ENCODE measurements at places on chromosomes 1 and 21.

DNA sequence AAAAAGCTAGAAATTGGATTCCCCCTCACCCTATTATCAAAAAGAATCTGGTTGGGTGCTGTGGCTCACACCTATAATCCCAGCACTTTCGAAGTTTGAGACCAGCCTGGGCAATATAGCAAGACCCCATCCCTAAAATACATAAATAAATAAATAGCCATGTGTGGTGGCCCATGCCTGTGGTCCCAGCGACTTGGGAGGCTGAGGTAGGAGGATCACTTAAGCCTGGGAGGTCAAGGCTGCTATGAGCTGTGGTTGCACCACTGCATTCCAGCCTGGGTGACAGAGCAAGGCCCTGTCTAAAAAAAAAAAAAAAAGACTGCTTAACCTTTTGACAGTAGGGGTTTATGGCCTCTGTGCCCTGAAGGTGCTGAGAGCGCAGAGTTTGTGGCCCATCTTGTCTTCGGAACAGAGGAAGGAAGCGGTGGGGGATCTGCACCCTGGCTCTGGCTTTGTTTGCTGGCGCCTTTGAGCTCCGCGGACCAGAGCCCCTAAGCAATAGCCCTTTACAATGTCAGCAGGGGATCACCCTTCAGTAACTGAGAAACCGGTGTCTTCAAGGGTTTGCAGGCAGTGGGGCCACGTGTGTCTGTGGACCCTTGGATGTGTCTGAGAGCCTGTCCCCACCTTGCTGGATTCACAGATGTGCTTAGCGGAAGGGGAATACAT is 22.1 kb downstream of the SLC2A7 start:
- no peak for DNase-seq

DNA sequence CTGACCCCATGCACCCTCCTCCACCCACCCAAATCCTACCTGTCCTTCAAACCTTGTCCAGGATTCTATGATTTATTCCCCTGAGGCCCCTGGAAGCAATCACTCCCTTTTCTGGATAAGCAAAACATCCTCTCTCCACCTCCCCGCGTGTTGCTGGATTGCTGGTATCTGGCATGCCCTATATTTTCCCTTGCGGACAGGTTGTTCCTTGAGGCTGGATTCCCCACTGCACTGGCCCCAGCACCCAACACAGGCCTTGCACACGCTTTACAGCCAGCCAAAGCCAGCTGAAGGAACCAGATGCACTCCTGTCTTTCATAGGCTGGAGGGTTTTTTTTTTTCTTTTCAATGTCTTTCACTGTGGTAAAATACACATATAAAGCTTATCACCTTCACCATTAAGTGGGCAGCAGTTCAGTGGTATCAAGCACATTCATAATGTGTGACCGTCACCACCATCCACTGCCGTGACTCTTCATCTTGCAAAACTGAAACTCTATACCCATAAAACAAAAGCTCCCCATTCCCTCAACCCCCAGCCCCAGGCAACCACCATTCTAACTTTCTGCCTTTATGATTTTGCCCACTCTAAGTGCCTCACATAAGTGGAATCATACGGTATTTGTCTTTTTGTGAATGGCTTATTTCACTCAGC is 50.9 kb downstream of the TOR1AIP2 start:
- no peak for DNase-seq

- DNase-seq: no peak
Observed at GRCh38 chr21:27114111-27114510, 147.2 kb upstream of the ADAMTS5 start.

DNA sequence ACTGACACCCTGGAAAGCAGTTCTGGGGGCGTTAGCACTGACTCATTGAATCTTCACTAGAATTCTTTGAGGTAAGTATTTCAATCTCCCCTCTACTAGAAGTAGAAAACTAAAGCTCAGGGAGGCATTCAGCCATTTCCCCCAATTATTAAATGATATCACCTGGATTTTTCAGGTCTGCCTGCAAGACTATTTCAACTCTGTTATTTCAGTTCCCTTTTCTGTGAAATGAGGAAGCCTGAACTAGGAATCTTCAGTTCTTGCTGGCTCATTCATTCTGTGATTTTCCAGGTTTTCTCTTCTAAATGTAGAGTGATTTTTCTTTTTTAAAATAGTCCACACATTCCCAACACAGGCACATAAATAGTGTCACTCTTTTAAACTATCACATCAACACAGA is 337.0 kb upstream of the NR5A2 start:
- no peak for DNase-seq

- no peak for DNase-seq
Observed at GRCh38 chr1:92482665-92483609, 3.8 kb downstream of the GFI1 start.

DNA sequence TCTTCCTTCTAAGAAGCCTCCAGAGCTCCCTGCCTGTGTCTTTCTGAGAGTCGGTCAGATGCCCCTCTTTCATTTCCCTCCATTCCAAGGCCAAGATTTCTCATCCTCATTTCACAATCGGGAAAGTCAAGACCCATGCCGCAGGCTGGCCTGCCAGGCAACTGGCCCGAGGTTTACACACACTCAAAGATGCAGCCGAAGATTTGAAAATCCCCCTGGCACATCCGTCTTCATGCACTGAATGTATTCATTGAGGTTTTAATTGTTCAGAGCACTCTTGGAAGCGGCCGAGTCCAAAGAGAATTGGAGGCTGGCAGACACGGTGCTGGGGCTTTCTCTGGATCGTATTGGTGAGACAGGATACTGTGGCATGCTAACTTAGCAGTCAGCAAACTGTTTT is 29.1 kb upstream of the SRP9 start:
- no peak for DNase-seq

DNA sequence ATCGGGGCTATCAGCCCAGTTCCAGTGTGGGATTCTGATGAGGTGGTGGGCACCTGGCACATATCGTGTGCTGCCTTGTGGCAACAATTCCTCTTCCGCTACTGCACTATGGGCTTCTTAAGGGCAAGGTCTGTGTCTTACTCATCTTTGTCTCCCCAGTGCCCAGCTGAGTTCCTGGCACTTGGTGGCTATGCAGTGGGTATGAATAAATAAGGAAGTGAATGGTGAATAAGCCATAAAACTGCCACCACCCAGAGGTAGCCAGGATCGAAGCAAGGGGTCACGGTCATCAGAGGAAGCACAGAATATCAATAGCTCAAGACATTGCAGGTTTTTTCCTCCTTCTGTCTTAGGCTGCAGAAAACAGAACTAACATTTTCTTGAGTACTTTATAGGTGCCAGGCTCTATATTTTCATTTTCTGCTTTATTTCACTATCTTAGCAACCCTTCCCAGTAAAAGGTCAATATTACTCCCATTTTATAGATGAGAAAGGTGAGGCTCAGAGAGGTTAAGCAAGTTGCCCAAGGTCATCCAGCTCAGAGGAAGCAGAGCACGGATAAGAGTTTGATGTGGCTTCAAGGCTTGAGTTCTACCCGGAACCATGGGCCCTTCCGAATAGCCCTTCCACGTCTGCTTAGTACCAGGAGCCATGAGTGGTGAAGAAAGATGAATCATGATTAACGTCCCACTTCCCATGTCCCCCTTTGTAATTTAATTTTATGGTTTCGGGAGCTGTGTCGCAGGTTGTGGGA is 10.2 kb downstream of the C1orf94 start:
- no peak for DNase-seq

GRCh38 chr1:156217871-156218270 is 5.1 kb downstream of the PMF1 start:
- no peak for DNase-seq

DNA sequence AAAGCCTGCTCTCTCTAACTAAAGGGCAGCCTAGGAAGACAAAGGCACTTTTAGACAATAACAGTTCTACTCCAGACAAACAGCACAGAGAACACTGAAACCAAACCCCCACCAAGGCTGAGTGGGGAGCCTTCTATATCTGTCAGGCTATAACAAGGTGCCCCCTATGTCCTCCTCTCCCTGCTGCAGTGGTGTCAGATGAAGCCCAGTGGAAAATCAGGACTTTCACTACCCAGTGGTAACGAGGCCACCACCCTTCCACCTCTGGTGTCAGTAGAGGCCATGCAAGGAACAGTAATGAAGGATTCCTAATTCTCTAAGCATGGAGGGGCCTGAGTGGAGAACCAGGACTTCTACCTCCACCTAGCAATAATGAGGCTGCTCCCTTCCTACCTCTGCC is 83.7 kb downstream of the ZSWIM5 start:
- no peak for DNase-seq

DNA sequence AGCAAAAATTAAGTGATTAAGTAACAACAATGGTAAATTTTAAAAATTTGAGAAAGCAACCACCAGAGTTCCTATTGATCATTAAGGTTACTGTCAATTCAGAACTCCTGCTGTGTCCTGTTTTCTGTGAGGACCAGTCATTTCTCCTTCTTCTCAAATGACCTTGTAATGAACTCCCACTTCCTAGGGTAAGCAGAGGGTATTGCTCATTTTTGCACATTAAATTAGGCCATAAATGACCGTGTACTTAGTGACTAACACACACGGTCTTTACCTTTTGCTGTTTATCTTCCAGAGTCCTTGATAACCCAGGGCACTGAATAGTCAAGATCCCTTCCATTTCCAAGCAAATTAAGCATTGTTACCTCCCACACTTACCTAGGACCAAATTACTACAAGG is 227.5 kb upstream of the LYPLAL1 start:
- no peak for DNase-seq

GRCh38 chr1:221069178-221069903 is 190.1 kb downstream of the HLX start:
- DNase-seq: no peak

DNA sequence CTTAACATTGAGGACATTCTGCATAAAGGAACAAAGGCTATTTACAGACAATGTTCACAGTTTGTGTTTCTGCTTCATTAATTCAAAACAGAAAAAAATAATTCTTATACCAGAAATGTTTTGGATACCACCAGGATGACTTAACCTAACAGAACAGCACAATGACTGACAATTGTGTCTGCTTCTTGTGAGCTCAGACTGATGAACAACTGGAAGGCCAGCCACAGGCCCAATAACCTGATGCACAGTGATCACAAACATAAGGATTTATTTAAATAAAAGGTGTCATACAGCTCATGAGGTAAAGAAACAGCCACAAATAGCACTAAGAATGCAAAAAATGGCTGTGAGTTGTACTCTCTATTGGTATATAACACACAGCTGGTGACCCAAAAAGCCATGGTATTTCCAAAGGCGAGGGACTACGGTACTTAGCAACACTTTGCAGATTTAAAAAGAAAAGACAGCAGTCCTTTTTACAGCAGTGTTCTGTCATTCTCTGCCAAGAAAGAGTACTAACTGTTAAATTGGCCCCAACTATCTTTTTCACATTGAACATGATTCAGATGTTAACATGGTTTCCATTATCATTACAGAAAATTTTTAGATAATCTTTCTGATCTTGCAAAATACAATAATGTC is 32.1 kb upstream of the DDAH1 start:
- no peak for DNase-seq
